Naive B cell (primary cell): ENCODE measurements at places on chromosomes 16 and 17. TPM values are rescaled to one million over a fixed set of nuclear protein-coding genes. Genes with fewer than 3 reads are reported as not detected.
A peak's percentile ranks its signal among the peaks of the same experiment; 100 is the strongest.

- H3K27ac ChIP-seq = peak overlapping the region; percentile 97
- H3K4me3 ChIP-seq = peak overlapping the region; percentile 31
- no peak for DNase-seq
- peaks cover 8% of the 10 kb centered on the region for H3K27me3 ChIP-seq
- H3K36me3 ChIP-seq = no peaks in the 10 kb centered on the region
Measured at GRCh38 chr17:19369107-19369778, 6.7 kb upstream of the B9D1 start.

GRCh38 chr16:19861133-19861532 lies 23.5 kb downstream of the GPRC5B start:
- H3K4me1 ChIP-seq = no peaks in the 10 kb centered on the region
- no peak for DNase-seq
- H3K4me3 ChIP-seq = no peak overlapping the region
- no peaks in the 10 kb centered on the region for H3K27me3 ChIP-seq
- no peak overlapping the region for H3K27ac ChIP-seq

EMP2 gene
- polyA plus RNA-seq = not detected

KRT24 gene
- polyA plus RNA-seq = not detected

DNA sequence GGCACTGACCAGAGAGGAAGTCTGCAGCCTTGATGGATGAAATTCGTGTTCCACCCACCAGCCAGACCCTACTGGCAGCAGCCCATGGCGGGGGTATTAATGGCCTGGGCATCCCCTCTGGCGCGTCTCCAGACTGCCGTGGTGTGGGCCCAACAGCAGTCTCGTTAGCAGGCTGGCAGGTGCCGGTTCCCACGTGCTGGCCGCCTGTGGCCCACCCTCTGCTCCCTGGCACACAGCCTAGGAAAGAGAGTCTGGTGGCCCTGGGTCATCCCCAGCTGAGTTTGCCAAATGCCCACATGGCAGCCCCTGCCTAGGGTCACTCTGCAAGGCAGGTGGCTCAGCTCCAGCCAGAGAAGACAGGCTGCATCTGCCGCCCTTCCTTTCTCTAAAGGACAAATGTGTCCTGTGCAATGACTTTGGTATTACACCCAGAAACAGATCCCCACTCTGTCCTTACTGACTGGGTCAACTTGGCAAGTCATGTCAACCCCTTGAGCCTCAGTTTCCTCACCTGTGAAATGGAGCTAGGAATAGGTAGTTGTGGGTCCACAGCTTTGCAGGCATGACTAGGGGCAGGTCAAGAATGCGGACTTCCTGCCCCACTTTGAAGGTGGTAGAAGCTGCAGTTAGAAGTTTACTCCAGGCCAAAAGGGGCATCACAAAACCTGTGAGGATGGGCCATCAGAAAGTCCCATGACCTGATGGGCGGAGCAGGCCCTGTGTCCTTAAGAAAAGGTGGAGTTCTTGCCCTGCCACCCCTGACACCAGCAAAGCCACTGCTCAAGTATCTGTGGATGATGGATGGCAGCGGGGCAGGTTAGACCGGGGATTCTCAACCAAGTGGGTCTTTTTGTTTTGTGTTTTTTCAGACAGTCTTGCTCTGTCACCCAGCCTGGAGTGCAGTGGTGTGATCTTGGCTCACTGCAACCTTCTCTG lies 76.6 kb downstream of the ABCC6 start:
- no peak overlapping the region for H3K27ac ChIP-seq
- H3K4me1 ChIP-seq = peaks cover 1% of the 10 kb centered on the region
- H3K36me3 ChIP-seq = no peaks in the 10 kb centered on the region
- H3K4me3 ChIP-seq = no peak overlapping the region

- no peak for DNase-seq
- H3K27me3 ChIP-seq = no peaks in the 10 kb centered on the region
- no peaks in the 10 kb centered on the region for H3K4me1 ChIP-seq
- H3K4me3 ChIP-seq = no peak overlapping the region
- H3K27ac ChIP-seq = no peak overlapping the region
Measured at GRCh38 chr16:78130950-78131349, 31.5 kb downstream of the WWOX start.

GRCh38 chr17:80564545-80564944 lies 19.9 kb downstream of the RPTOR start:
- H3K36me3 ChIP-seq = peaks cover 4% of the 10 kb centered on the region
- no peak overlapping the region for H3K4me3 ChIP-seq
- no peaks in the 10 kb centered on the region for H3K27me3 ChIP-seq
- H3K4me1 ChIP-seq = peaks cover 32% of the 10 kb centered on the region
- DNase-seq = no peak
